ENCODE measurements at places on chromosomes 6 and 20.

- no peak for DNase-seq
Measured at GRCh38 chr6:170025935-170026750, 264.7 kb downstream of the DLL1 start.

GRCh38 chr6:170445487-170445886 is 107.6 kb downstream of the PSMB1 start:
- no peak for DNase-seq

GRCh38 chr6:167298127-167298526 is 7.0 kb downstream of the UNC93A start:
- no peak for DNase-seq

DNA sequence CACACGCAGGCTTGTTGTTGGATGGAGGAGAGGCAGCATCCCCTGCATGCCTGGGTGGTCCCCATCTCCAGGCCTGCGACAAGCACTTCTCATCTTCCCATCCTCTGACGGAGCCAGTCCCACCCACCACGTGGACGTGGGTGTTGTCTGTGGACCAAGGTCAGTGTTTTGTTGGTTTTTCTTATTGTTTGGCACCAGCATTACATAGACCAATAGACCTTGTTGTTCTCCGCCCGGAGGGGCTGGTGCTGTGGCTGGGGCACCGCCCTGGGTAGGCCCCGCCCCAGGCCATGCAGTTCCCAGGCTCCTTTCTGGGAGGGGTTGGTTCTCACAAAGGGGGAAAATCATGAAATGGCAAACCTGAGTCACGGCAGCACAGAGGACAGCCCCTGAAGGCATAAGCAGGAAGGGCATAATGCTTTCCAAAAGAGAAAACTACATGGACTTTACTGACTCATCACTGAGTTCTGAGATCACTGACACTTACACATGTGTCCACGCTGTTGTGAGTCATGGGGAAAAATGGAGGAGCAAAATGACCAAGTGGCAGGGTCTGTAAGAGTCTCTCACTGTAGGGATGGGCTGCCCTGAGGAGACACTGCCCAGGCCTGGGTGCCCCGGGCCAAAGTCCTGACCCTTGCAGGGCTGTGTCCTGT is 90.8 kb downstream of the THBS2 start:
- peak; percentile 90 for DNase-seq

DNA sequence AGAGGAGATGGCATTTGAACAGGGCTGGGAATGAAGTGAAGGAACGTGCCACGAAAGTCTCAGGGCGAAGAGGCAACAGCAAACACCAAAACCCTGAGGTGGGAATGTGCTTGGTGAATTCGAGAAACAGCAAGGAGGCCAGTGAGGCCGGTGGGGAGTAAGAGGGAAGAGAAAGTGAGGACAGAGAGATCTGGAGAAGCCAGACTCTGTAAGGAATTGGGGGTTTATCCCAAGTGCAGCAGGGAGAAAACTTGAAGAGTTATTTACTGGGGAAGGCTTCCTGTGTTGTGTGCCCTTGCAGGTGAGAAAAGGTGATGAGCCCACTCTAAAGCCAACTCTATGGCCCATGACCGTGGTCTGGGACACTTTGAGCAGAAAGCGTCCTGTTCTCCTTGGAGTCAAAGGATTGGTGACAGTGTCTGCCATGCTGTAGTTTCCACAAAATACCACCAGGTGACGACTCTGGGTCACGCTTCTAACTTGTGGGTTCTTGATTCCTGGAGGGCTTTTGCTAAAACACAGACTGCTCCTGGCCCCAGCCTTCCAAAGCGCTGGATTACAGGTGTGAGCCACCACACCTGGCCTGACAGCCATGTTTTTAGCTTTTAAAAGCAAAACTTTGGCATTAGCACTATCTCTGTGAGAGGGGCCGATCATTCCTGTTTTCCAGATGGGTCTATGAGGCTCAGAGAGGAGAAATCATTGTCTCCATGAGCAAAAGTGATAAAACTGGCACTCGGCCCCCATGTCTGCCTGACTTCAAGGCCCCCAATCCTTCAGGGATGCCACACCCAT is 18.0 kb upstream of the CSNK2A1 start:
- DNase-seq = peak; percentile 83

GRCh38 chr6:9612489-9612888 is 802.4 kb downstream of the TFAP2A start:
- DNase-seq = peak; percentile 7

DNA sequence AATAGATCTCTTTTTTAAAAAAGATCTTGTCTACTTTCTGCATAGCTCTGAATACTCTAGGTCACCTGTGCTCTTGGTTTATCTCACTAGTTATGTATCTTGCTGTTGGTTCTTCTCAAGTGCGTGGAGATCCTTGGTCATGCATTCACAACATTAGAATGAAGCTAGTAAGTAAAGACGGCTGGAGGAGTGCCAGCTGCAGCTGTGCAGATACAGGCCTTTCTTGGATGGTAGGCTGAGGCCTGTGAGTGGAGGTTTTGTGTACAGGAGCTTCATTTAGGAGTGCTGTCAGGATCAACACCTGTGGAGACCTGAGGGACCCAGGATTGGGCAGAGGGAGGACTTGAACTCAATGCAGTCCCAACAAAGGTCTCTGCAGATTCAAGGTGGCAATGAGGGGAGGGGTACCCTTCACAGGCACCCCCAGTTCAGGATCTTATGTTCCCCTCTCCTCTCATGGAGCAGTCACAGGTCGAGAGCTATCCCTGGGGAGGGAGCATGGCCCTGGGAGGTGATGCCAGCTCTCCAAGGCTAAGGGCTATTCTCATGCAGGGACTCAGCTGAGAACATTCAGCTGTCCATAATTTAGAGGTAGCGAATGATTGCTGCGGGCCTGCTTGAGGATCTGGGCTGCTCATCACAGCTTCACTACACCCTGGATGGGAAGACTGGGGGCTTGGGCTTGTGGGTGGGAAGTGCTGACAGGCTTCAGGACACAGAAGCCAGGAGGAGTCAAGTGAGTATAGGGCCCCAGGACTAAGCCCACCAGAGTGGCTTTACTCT is 98.9 kb upstream of the ENPP5 start:
- DNase-seq = no peak

- no peak for DNase-seq
Measured at GRCh38 chr6:158561321-158561884, 1.5 kb downstream of the TMEM181 start.

DNA sequence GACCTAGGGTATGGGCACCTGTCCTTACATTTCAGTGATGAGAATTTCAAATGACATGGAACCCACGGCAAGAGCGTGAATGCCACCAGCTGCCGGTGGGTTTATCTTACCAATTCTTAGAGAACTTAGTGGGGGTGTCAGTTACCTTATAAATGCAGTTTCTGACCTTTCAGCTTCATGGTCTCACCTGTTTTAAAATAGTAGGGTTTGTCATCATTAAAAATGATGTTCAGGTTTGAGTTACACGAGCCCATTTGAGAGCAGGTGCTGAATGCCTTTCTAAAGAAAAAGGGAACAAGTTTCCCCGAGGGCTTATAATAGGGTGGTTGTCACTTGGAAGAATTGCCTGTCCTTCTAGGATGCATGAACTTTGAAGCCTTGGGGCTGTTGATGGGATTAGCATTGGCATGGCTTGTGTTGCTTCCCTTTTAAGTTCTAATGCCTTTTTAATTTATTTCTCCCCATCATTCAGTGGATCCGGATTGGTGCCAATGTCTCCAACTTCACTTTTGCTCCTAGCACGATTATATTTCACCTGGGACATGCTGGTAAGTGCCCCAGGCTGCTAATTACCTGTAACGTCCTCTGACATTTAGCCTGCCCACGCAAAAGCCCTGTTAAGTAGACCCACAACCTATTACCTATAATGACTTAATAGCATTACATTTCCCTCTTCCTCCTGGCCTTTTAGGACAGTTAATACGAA is 27.9 kb downstream of the GHRH start:
- DNase-seq = no peak

DNA sequence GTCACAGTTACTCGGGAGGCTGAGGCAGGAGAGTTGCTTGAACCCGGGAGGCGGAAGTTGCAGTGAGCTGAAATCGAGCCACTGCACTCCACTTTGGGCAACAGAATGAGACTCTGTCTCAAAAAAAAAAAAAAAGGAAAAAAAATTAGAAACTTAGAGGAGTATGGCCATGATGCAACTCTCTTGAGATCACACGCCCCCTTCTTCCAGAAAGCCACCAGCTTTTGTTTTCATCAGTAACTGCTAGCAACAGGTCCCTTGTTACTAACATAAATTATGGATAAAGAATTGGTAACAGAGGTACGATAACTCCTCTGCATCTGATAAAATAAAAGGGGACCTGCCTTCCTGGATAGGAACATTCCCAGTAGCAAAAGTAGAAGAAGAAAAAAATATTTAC is 308.2 kb downstream of the CD83 start:
- DNase-seq = no peak

DNA sequence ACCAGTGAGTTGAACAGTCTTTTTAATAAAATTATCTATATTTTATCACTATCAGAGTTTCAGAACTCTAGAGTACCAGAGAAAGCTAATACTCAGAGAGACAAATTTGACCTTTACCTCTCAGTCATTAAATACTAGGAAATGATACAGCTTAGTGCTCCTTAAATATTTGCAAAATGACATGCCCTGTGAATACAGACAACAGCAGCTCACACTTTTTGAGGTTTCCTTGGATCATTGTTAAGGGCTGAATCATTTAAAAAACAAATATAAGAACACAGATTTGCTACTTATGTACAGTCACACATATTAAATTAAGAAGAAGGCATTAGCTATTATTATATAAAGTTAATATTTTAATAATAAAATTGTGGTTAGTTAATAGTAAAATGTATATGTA is 1158.7 kb upstream of the EYS start:
- no peak for DNase-seq

GRCh38 chr6:134980846-134981245 is 30.9 kb upstream of the ALDH8A1 start:
- DNase-seq = no peak

- DNase-seq = no peak
Measured at GRCh38 chr20:25321262-25321831, 69.3 kb downstream of the ABHD12 start.

DNA sequence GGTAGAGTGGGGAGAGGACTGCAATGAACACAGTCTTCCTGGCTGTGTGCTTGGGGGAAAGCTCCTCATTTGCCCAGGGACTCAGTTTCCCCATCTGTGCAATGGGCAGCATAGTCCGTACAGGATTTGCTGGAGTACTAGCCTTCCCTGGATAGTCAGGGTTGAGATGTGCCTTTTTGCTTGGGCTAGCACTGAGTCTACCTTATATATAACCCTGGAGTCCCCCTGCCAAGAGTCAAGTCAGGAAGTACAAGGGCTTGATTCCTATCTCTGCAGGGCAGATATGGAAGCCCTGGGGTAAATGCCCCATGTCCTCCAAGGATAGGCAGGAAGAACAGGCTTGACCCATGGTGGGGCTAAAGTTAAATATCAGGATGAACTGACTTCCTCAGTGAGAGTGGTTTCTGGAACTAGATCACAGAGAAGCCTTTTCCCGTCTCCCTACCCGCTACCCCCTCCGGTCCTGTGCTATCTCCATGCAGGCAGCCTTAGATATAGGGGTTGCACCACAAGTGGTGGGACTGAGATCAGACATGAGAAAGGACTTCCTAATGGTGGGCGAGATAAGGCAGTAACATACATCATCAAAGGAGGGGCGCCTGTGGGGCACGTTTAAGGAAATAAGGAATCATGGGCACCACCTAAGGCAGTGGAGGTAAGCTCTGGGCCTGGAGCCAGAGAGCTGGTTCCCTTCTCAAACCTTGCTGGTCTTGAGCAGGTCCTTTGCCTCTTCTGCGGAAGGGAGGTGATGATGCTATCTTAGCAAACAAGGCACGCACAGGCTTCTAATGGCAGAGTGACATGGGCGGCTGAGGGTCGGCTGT is 157.9 kb downstream of the MRPL14 start:
- no peak for DNase-seq

- DNase-seq = no peak
Measured at GRCh38 chr6:79201143-79201542, 33.3 kb downstream of the HMGN3 start.

DNA sequence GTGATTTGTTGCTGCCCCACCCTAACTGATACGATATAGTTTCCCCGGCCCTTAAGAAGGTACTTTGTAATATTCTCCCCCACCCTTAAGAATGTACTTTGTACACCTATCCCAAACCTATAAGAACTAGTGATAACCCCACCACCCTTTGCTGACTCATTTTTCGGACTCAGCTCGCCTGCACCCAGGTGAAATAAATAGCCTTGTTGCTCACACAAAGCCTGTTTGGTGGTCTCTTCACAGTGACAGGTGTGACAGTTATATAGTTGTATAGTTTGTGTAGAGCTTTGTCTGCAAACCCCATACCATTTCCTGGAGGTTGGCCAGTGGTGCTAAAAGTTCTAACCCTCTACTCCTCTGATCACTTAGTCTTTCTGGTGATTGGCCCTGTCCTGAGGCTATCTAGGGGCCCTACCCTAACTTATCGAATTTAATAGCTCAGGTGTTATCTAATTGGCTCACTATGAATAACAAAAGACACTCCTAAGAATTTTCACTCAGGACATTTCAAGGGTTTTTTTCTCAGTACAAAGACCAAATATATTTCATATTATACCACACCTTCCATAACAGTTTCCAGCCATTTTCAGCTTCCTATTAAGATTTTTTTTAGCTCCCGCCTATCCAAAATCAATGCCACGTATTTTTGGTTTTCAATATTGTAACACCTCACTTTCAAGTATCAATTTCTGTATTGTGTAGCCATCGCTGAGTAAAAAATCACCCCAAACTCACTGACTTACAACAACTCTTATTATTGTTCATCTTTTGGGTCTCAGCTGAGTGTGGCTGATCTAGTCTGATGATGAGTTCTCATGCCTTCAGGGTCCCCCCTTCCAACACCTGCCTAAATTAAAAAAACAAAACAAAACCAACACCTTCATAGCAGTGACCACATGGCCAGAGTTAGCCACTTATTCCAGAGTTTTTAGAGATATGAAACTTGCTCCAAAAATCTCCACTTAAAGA is 9.8 kb upstream of the BTN1A1 start:
- DNase-seq = no peak

- no peak for DNase-seq
Measured at GRCh38 chr6:89834884-89835792, 5.5 kb downstream of the CASP8AP2 start.

GRCh38 chr6:47665112-47665511 is 33.3 kb upstream of the ADGRF4 start:
- DNase-seq = no peak

DNA sequence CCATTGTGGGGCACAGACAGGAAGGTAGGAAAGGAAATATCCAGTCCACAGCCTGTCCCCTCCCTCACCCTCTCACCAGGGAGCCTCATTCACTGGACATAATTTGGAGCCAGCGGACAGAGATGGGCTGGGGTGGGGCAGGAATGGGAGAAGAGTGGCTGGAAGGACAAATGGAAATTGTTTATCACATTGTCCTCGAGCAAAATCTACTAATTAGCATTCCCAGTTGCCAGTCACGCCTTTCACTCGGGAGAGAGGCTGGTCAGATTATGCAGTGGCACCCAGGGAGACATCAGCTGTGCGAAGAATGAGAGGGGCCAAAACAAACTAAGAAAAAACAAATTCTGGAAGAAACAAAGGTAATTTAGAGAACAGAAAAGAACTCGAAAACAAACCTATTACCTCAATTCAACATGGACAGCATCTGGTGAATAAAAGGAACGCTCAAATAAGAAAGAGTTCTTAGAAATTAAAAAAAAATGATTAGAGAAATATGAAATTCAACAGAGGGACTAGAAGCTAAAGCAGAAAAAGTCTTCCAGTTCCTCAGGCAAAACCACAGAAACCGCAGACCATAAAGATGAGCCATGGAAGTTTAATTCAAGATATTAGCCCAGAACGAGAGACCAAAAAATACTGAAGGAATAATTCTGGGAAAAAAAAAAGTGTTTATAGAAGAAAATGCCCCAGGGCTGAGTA is 108.5 kb upstream of the RALGAPA2 start:
- no peak for DNase-seq

Data from HTR-8/SVneo (cell line).